ENCODE measurements at places on chromosomes 11 and 22.
A peak's percentile ranks its signal among the peaks of the same experiment; 100 is the strongest.

GRCh38 chr22:46327691-46328465 lies 7.6 kb upstream of the TRMU start:
- DNase-seq = no peak

- DNase-seq = no peak
Measured at GRCh38 chr11:17525570-17525969, 18.6 kb downstream of the USH1C start.

DNA sequence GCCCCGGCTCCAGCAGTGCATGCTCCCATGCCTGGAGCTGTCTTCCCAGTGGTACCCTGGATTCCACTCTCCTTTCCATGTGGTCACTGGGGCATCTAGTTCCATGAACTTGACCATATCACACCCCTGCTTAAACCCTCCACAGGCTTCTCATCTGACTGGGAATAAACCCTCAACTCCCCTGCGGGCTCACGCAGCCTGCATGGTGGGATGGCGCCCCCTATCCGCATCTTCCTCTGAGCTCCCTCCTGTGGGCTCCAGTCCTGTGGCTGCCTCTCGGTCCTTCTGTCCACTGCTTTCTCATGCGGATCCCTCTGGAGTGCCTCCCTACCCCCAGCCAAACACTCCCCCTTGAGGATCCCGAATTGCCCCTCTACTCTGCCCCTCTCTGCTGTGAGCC lies 41.4 kb upstream of the TTLL12 start:
- DNase-seq = peak; percentile 34

- DNase-seq = no peak
Measured at GRCh38 chr22:35619336-35620094, 2.4 kb upstream of the MB start.

DNA sequence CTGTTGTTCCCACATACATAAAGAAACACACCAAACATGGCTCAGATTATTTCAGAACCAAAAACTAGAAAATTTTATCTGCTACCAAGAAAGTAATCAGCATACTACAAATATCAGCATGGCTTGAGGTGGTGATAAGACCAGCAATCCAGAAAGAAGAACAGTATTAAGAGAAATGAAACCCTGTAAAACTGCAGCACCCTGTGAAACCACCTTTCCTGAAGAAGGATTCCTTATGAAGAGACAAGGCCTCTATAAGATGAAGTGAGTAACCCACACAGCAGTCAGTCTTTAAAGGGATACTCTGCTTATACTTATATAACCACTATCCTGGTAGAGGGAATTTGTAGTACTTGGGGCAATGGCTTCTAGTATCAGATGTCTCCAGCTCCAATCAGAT lies 49.9 kb downstream of the RSF1 start:
- DNase-seq = no peak

- no peak for DNase-seq
Measured at GRCh38 chr22:37148742-37149665, 712 bp downstream of the IL2RB start.

DNA sequence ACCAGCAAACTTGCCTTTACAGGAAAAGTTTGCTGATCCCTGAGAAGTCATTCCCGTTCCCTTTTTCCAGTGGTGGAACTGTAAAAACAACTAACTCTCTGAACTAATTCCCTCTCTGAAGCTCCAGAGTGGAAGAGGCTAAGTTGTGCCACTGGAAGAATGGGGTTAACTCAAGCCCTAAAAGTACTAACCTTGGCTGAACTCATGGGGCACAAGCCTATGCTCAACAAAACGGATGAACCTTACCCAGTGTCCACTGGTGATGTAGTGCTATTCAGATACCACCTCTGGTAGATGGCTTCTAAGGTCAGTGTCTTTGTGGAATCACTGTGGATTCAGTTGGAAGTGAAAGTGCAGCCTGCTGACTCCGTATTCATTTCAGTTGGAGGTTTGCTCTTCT lies 59.9 kb upstream of the GNAZ start:
- no peak for DNase-seq

All from GDM1 (cell line).